BE2C (cell line): ENCODE measurements at places on chromosomes 4 and X.

DNA sequence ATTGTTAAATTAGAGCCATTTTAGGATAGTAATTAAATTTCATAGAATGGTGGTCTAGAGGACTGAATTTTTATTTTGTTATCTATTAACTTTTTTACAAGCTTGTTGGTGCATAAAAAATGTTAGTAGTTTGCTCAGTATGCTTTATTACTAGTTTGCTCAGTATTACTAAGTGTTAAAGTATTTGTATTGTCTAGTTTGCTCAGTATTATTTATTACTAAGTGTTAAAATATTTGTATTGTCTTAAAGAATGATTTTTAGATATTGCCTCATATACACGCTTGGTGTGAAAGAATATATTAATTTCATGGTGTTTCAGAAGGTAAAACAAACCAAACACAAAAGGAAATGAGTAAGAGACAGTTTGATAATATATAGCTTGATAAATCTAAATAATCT, 268.4 kb upstream of the MAGEB18 start:
- DNase-seq: no peak

- DNase-seq: no peak
Measured at GRCh38 chr4:147773261-147774184, 41.6 kb downstream of the ARHGAP10 start.

GRCh38 chrX:71664889-71665491, 2.4 kb upstream of the LOC101059915 start:
- DNase-seq: no peak

- DNase-seq: no peak
Measured at GRCh38 chrX:94551831-94552230, 877.8 kb downstream of the FAM133A start.

DNA sequence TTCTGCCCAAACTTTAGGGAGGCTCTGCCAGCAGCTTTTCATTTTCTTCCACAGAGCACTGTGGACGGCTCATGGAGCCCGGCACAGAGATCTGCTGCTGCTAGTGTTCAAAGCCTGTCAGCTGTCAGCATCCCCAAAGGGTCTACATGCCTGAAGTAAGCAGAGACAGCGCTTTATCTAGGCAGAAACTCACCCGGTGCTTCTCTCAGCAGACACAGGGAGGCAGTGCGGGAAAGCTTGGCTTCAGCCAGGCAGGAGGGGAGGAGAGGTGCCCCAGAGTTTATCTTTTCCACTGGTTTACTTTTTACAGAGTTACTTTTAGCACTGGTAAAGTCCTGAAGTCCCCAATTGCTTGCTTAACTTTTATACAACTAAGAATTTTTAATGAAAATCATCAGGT, 339.3 kb downstream of the NKX6-1 start:
- peak; percentile 69 for DNase-seq

DNA sequence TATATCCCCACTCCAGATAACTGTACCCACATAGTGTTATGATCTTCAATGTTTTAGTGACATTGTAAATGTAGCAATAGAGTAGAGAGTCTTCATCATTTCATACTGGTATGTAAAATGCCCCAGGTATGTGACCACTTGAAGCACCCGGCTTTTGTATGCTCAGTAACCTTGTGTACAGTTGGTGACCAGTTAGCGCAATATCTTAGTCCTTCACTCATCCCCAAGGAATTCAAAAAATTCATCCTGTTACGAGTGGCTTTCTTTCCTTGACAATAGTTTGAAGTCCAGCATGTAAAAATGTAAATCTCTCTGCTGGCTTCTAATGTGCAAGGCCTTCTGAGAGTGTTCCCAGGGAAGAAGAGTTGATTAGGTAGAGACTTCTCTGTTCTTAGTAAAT, 145.6 kb downstream of the ARX start:
- no peak for DNase-seq

GRCh38 chr4:99879458-99879857, 14.8 kb downstream of the LAMTOR3 start:
- DNase-seq: no peak

DNA sequence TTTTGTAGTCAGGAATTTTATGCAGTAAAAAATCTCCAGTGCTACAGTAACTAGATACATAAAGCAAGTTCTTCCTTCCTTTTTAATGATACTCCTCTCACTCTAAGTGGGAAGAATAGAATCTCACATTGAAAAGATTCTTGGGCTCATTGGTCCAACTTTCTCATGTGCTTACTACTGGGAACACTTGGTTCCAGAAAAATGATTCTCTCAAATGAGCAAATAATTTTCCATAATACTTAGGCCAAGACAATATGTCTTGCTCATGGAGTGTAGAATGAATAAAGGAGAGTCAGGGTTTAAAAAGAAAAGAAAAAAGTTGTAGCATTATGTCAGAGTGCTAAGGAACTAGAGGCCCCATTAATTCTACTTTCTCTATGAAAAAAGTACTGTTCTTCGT, 197.8 kb downstream of the RASL11B start:
- DNase-seq: no peak

GRCh38 chr4:87819281-87819919, 13.4 kb upstream of the MEPE start:
- DNase-seq: no peak

GRCh38 chr4:7759635-7760034, 180.0 kb downstream of the AFAP1 start:
- no peak for DNase-seq

- DNase-seq: no peak
Measured at GRCh38 chr4:155402941-155403340, 26.2 kb upstream of the MAP9 start.
